ENCODE measurements at places on chromosomes 3 and 15.
A peak's percentile ranks its signal among the peaks of the same experiment; 100 is the strongest.

GRCh38 chr3:129593595-129594339 lies 12.7 kb downstream of the PLXND1 start:
- peak; percentile 67 for DNase-seq

- DNase-seq: no peak
Measured at GRCh38 chr15:98953968-98954367, 53.6 kb downstream of the PGPEP1L start.

- DNase-seq: no peak
Measured at GRCh38 chr15:94262201-94262600, 30.8 kb downstream of the MCTP2 start.

- DNase-seq: no peak
Measured at GRCh38 chr15:72961346-72961745, 90.9 kb upstream of the NEO1 start.

- no peak for DNase-seq
Measured at GRCh38 chr15:47374222-47374621, 343.1 kb upstream of the SEMA6D start.

DNA sequence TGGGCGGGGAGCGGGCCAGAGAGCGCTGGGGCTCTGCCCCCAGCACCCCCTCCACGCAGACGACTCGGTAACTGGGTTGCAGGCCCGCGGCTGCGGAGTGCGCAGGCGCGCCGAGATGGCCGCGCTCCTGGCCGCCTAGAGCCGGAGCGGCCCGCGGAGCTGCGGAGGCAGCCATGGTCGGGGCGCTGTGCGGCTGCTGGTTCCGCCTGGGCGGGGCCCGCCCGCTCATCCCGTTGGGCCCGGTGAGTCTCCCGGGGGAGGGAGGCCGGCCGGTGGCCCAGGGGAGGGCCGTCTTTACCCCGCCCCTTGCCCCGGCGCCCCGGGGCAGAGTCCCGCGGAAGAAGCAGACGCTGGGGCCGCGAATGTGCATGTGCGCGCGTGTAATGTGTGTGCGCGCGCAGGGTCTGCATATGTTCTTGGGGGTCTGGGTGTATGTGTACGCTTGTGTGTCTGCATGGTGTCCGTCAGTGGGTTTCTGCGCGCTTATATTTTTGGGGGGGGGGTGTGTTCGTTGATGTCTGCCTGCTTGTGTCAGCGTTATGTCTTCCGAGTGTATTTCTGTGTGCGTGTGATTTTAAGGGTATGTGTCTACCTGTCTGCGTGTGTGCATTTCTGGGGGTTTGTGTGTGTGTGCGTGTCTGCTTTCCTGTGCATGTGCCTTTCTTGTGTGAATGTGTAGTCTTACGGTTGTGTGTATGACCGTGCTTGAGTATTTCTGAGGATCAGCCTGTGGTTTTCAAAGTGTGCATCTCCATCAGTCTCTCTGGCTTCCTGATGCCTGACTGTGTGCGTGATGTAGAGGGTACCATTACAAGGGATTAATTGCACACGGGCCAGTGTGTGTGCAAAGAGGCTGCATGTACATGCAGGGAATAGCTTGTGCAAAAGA lies at the start of gene ABHD14A:
TSS of gene ABHD14A (plus strand) at position 102 of the 889 bp plus-strand sequence. CDS start at position 174, 72 bp downstream.
- DNase-seq: peak; percentile 49
